ENCODE measurements at places on chromosomes 3 and 15.

DNA sequence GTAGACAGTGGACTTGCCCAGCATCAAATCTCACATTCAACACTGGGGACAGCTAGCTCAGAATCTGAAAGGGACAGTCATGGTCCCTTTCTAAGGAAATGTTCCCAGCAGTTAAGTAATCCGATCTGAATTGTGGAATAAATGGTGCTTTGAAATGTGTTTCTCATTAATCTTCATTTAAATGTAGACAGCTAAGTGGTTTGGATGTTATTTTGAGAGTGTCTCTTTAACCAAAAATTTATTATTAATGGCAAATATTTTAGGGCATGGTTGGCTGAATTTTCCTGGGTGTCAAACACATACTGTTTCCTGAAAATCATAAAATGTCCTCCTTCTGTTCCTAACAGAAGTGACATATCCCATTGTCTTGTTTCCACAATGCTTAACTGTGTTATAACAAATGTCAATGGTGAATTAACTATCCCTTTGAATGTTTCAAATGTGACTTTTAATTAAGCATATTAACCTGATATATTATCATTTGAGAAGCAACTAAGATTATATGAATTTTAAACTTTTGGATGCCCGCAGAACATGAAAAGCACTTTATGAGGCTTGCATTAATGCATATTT lies 210.8 kb downstream of the CHST2 start:
- DNase-seq = no peak

GRCh38 chr3:15345608-15346137 lies 13.3 kb upstream of the SH3BP5 start:
- no peak for DNase-seq

- DNase-seq = no peak
Observed at GRCh38 chr3:60504827-60505457, 746.3 kb downstream of the FHIT start.

- DNase-seq = no peak
Observed at GRCh38 chr15:41503669-41504010, 10.0 kb downstream of the ITPKA start.

DNA sequence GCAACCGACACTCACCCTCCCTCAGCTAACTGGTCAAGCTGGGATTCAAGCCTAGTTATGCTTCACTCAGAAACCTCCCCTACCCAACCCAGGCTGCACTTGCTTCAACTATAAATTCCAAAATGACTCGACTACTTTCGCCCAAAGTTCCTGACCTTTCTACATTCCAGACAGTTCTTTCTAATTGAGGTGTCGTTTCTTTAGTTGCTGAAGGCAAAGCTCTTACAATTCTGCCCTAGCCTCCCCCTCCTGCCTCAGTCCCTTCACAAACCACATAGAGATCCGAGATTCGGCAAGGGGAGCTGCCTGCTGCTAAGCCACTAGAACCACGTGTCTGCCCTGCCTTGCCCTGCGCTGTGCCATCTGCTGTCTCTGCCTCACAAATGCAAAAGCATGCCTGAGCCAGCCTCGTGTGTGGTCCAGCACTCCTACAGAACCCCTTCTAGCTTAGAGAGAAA lies 74.7 kb upstream of the SH3GL3 start:
- peak; percentile 17 for DNase-seq

DNA sequence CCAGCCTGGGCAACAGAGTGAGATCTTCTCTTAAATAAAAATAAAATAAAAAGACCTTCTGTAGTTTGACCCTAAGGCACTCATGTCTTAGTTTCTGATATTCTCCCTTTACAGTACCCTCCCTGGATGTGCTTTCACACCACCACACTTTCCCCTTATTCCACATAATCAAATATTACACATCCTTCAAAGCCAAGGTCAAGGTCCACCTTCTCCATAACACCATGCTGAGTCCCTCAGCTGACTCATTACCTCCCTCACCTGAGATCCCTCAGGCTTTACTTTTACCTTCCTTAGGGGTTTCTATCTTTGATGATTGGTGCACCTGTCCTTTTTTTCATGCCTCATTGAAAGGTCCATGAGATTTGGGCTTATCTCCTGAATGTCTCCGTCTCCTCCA lies 25.5 kb upstream of the MNS1 start:
- DNase-seq = no peak

GRCh38 chr3:52679811-52680210 lies 5.9 kb downstream of the PBRM1 start:
- no peak for DNase-seq

DNA sequence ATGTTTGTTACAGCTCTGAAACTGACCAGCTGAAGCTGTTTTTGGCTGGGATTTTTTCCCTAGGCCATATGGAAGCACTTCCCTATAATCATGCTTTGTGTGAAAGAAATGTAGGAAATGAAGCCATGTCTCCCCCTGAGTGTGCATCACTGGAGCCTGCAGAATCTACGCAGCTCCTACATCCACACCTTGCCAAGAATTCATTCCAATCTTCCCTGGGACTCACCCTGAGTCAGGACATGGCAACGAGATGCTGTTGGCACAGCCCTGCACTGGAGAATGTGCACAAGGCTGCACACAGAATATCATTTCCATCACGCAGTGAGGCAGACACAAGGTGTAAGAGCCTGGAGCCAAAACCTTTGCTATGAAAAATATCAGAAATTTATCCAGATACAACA lies 189.5 kb downstream of the ADAMTSL3 start:
- peak; percentile 77 for DNase-seq

GRCh38 chr3:152547153-152547552 lies 278.4 kb downstream of the MBNL1 start:
- no peak for DNase-seq

Measured in fibroblast of upper back skin (primary cell).